ENCODE measurements at places on chromosomes 2 and 18.
A peak's percentile ranks its signal among the peaks of the same experiment; 100 is the strongest.

DNA sequence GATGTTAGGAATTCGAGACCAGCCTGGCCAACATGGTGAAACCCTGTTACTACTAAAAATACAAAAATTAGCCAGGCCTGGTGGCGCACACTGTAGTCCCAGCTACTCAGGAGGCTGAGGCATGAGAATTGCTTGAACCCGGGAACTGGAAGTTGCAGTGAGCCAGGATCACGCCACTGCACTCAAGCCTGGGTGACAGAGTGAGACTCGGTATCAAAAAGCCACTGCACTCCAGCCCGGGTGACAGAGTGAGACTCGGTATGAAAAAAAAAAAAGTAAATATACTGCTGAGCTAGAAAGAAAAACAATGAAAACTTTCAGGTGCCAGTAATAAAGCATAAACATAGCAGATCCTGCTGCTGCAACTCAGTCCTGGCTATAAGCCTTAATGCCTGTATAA is 73.5 kb downstream of the STRN start:
- DNase-seq: no peak

DNA sequence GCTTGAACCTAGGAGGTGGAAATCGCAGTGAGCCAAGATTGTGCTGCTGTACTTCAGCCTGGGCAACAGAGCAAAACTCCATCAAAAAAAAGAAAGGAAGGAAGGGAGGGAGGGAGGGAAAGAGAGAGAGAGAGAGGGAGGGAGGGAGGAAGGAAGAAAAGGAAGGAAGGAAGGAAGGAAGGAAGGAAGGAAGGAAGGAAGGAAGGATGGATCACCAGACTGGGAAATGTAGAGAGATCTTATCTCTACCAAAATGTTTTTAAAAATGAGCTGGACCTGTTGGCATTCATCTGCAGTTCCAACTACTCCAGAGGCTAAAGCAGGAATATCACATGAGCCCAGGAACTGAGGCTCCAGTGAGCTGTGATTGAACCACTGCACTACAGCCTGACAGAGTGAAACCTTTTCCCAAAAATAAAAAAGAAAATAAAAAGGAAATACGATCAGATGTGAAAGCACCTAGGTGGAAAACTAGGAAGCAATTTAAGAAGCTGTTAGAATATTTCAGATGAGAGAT is 239.4 kb downstream of the CDH7 start:
- no peak for DNase-seq

DNA sequence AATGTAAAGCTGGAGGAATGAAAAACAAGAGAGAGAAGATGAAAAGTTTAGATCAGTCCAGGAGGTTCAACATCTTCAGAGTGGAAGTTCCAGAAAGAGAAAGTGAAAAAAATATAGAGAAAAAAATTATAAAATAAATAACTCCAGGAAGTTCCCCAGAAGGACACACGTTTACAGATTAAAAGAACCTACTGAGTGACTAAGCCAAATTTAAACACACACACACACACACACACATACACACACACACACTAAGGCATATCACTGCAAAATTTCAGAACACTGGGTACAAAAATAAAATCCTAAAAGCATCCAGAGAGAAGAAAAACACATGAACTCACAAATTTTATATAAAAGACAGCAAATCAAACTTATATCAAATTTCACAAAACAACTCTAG is 85.9 kb upstream of the PMAIP1 start:
- no peak for DNase-seq

GRCh38 chr18:13321923-13322322 is 103.4 kb downstream of the LDLRAD4 start:
- DNase-seq: no peak

- DNase-seq: no peak
These were observed 87.0 kb downstream of the ALPK2 start for GRCh38 chr18:58541789-58542425.

DNA sequence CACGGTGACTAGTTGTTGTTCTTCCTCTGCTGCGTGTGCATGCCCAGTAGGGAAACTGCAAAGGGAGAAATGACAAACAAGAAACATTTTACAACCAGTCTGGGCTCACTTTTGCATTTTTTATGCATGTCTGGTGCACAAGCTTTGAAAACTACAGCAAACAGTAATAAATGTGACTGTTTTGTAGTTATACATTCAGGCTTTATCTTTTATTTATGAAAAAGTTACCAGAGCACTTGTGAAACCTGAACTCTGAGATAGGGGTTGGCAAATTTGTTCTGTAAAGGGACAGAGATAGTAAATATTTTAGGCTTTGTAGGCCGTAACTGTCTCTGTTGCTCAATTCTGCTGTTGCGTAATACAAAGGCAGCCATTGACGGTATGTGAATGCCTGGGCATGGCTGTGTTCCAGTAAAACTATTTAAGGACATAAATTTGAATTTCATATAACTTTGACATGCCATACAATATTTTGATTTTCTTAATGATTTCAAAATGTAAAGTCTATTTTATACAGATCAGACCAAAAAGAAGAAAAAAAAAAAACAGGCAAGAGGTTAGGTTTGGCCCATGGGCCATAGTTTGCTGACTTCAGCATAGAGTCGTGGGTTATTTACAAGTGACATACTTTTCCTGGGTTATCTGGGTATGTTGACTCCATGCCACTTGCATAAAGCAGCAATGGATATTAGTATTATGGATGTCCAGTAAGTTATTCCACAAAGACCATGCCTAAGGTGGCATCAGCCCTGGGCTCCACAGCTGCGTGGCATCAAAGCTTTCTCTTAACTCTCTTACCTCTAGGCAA is 53.6 kb upstream of the EML6 start:
- DNase-seq: no peak

- no peak for DNase-seq
These were observed 446.1 kb downstream of the ZNF804A start for GRCh38 chr2:185044323-185044874.

DNA sequence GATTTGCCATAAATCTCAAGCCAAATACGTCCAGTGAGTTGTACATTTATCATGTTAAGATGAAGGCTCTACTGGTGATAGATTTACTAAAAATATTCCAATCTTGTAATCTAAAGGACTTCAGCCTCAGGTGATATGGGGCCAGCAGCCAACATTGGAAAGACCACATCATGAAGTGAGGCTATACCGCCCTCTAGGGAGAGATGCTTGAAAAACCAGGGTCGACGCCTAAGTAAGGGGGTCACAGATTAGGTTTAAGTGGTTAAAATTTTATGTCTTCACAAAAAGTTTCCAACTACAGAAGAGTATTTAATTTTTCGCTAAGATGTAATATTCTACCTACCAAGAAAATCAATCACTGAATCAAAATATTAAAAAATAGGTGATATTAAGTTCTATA is 33.3 kb downstream of the DOCK10 start:
- DNase-seq: no peak

DNA sequence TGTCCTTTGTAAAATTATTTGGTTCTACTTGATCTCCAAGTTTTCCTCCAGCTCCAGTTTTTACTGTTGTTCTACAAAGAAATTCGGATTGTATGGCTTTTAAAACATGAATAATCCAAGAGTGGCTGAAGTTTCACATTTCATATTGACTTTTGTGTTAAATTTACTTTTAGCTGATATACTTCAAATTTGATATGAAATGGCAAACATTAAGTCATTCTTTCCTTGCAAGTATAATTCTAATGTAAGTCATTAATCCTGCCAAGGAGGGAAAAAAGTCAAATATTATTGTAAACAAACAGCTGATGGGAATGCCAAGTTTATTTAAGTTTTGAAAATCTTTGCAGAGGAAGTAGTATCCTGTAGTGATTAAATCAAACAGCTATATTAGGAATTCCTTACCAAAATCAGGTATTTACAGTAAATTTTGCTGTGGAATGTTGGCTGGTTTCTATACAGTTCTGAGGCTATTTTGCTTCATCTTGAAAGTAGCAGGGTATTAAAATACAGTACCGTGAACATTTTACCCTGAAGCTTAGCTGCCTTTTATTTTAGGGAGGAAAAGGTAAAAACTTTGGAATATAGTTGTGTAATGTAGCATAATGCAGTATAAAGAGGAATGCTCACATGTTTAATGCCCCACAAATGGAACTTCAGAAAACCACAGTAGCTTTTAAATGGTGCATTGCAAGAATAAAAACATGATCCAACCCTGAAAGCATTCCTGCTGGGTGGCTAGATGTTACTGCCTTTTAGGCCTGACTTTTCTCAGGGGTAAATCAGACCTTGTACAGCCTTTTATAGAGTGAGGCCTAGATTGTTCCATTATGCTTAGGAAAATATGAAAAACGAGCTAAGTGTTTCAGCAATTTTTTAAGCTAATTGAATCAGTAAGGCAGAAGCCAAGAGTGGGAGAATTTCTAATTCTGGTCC is 62.7 kb upstream of the NT5C1B start:
- DNase-seq: no peak

DNA sequence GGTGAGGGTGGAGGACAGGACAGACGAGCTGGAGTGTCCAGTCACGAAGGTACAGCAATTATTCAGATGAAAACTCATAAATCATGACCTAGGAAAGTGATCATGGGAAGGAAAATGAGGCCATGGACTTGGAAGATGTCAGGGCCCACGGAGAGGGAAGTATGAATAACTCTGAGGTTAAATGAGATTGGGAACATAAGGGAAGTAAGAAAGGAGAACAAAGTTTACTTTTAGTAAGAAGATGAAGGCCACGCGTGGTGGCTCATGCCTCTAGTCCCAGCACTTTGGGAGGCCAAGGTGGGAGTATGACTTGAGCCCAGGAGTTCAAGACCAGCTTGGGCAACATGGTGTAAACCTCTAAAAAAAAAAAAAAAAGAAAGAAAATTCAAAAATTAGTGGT is 56.2 kb downstream of the AQP4 start:
- no peak for DNase-seq

DNA sequence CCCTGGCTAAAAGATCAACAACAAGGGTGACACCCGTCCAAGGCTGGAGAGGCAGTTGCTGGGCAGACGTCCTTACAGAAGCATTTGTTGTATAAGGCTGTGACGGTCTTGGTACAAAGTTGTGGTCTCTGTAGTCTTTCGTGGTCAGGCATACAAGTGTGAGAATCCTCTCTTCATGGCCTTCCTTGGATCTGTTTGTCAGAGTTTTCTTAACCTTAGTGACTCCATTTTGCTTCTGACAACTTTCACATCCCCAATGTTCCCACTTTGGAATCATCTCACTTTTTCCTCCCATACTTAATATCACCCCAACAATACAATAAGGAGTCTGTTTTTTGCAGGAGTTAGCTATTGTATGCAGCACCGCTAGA is 72.7 kb upstream of the ZCCHC2 start:
- no peak for DNase-seq

DNA sequence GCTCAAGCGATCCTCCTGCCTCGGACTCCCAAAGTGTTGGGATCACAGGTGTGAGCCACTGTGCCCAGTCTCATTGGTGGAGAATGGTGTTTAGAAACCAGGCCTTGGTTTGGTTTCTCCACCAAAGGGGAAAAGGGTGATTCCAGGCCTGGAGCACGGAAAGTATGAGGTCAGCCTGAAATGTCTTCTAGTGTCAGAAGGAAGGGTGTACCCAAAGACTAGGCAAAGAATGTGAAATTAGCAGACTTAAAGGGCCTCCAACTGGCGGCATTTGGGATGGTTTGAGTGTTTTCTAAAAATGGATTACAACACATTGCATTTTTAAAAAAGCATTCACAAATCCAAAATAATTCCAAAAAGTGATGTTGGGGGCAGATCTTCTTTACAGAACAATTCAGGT is 139.6 kb downstream of the SH3BP4 start:
- no peak for DNase-seq

- DNase-seq: peak; percentile 60
These were observed 1.4 kb downstream of the COL3A1 start for GRCh38 chr2:188975497-188976102.

DNA sequence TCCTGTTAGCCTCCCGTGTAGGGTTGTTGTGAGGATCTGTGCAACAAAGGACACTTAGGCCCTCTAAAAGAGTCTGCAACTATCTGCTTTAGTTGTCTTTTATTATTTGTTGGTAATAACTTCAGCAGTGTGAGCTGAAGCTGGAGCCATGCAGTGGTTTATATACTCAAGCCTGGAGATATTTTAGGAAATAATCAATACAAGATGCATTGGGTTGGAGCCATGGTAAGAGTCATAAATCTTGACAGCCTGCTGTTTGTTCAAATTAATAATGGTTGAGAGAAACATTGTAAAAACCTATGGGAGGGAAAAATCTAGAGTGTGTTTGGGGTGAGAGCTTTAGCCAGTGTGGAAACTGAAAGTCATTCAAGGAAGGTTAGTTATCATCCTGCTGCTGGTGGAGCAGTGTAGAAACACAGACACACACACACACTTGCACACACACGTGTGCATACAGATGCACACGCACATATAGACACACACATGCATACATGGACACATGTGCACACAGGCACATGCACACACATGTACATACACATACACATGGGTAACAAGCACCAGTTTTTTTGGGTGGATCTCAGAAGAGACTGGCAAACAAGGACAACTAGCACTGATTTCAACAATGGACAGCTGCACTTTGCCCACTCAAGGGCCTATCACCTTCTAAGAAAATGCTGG is 51.0 kb downstream of the ACOXL start:
- no peak for DNase-seq

DNA sequence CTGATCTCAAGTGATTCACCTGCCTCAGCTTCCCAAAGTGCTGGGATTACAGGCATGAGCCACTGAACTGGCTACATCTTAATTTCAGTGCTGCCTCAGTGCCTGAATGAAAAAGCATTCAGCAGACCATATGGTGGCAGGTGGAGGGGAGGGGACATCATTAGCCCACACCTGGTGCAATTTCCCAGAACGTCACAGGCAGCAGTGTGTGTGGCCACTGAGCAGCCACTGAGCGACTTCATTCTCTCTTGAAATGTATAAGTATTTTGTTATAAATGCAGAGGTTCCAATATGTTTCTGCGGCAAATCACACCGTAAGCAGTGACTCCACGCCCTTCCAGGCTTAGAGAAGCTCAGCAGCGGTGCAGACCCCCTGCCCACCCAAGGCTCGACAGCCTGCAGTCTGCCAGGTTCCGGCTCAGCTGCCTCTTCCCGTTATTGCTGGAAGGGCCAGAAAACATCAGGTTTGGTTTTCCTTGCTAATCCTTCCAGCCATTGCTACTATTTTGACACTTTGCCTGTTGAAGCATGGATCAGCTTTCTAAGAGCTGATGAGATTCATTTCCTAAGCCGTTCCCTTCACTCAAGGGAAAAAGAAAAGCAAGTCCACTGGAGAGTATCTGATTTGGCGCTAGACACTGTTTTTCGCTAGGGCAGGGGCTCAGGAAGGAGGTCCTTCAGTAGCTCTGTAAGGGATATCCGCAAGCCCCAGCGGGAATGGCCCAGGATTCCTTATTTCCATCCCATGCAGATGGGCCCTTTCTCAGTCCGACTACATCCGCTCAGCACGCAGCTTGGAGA is 250.7 kb downstream of the VAPA start:
- DNase-seq: no peak

GRCh38 chr2:2714408-2714807 is 383.3 kb upstream of the MYT1L start:
- no peak for DNase-seq

Data from sciatic nerve (tissue), 2 donors.